ENCODE measurements at places on chromosomes 4 and X. TPM values are rescaled to one million over a fixed set of nuclear protein-coding genes. Genes with fewer than 3 reads are reported as not detected.

SLC2A9 gene
- total RNA-seq, result 0.31 TPM

MAGEC2 gene
- not detected for total RNA-seq

GPR173 gene
- total RNA-seq, result 0.02 TPM

CHIC2 gene
- total RNA-seq, result 6.6 TPM

GYPA gene
- not detected for total RNA-seq

SLC9A7 gene
- 13.3 TPM for total RNA-seq

SCLT1 gene
- total RNA-seq, result 5.4 TPM

MSX1 gene
- 8.6 TPM for total RNA-seq

TLR7 gene
- not detected for total RNA-seq

DUSP21 gene
- not detected for total RNA-seq

ADRA2C gene
- 9.2 TPM for total RNA-seq

MAOA gene
- total RNA-seq, result 0.86 TPM

SH3D19 gene
- total RNA-seq, result 25.8 TPM

ETNPPL gene
- 0.05 TPM for total RNA-seq

NHSL2 gene
- 0.22 TPM for total RNA-seq

PLP1 gene
- not detected for total RNA-seq

DOK7 gene
- total RNA-seq, result 0.23 TPM

SERPINA7 gene
- total RNA-seq, result not detected

GYPE gene
- not detected for total RNA-seq

JADE3 gene
- total RNA-seq, result 16.5 TPM

SHISA3 gene
- not detected for total RNA-seq

TIGD4 gene
- 0.33 TPM for total RNA-seq

HSD17B10 gene
- total RNA-seq, result 178 TPM

TEX28 gene
- total RNA-seq, result not detected

ASMT gene
- 0.15 TPM for total RNA-seq

TREX2 gene
- total RNA-seq, result 1.8 TPM

All from A549 treated with Hydrocortisone at 1 μM for 4 hours (cell line).